HCT116 (cell line): ENCODE measurements at places on chromosomes 16 and 17. TPM values are rescaled to one million over a fixed set of nuclear protein-coding genes. Genes with fewer than 3 reads are reported as not detected.

DNA sequence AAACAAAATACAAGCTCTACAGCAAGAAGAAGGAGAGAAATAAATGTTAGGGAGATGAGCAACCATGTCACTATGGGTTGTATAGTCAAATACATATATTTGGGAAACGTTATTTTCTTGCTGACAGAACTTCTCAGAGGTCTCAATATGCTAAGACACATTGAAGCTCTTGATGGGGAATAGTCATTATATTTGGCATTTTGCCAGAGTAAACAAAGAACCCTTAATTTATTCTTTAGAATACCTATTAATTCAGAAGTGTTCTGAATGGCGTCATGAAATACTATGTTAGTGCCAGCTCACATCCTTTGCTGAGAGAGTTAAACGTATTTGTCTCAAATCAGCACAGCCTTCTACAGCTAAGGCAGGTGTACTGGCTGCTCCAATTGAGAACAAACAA lies 458.9 kb downstream of the CDH13 start:
- no peak for DNase-seq

DNA sequence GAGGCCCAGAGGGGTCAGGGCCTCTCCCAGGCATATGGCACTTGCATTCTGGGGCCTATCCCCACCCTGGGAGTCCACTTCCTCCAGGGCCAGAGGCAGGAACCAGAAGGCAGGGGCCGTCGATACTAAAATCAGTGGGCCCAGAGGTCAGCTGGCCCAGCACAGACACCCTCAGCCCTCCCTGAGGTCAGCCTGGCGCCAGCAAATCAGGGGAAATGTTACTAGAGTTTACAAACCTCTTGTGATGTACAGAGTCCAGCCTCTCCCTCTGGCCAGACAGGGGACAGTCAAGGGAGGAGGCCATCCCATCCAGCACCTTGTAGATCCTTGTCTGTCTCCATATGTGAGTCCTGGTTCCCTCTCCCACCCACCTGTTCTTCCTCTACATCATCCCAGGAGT lies 10.8 kb downstream of the CDH5 start:
- DNase-seq = no peak

GRCh38 chr17:50634224-50634914 lies at the start of gene ABCC3:
Gene ABCC3 (plus strand): TSS chr17:50634881. CDS start chr17:50634937, 56 bp downstream.
- no peak for DNase-seq

GRCh38 chr17:15490634-15491261 lies 23.3 kb upstream of the CDRT4 start:
- DNase-seq = peak; percentile 81

DNA sequence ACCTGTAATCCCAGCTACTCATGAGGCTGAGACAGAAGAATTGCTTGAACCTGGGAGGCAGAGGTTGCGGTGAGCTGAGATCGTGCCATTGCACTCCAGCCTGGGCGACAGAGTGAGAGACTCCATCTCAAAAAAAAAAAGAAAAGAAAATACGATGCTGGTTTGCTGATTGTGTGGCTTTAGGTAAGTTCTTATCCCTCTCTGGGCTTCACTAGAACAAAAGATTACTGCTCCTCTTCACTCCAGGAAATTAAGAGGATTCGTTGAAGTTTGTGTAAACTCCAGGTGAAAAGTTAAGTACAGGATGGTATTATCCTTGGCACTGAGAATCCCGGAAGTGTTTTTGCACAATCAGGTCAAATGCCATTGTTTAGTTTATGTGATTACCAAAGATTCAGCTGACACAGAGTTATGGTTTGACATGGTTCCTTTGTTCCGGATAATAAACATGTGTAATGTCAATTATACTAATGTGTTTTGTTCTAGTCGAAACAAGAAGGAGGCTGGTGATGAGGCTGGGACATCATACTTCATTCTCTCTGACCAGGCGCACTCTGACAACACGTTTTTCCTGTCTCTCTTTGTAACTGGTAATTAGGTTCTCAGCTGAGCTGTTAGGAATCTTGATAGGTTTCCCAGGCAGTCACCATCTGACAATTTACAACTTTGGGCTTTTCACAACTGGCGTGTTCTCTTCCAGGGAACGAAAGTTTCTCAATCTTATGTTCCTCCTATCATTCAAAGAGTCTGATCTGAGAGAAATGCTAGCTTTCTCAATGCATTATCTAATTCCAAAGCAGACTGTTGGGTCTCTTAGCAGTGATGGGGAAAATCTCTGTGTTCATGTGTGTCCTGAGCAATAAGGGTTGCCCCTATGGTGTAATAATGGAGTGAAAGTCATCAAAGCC lies 10.8 kb upstream of the TAOK1 start:
- no peak for DNase-seq

- DNase-seq = no peak
Measured at GRCh38 chr17:65365169-65365568, 196.3 kb downstream of the AXIN2 start.

Gene SPATA22
- total RNA-seq = not detected

DNA sequence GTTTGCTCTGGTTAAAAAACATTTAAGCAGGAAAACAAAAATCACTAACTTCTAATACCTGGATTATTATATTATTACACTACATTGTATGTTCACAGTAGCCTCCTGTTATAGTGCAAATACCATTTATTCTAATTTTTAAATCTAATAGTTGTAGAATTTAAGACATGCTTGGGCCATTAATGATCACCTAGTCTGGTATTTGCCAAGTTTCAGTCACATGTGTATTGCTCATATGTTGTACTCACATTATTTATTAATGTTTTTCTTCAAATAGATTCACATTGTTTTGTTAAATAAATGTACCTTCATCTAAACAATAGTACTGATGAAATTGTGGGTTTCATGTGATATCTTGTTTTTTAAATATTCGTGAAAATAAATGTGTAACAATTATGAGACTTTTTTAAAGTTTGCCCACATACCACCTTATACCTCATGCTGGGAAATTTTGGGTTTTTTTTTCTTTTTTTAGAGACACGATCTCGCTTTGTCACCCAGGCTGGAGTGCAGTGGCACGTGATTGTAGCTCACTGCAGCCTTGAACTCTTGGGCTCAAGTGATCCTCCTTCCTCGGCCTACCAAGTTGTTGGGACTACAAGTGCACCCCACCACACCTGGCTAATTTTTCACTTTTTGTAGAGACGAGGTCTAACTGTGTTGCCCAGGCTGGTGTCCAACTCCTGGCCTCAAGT lies 5.9 kb downstream of the ZNF771 start:
- DNase-seq = no peak

DNA sequence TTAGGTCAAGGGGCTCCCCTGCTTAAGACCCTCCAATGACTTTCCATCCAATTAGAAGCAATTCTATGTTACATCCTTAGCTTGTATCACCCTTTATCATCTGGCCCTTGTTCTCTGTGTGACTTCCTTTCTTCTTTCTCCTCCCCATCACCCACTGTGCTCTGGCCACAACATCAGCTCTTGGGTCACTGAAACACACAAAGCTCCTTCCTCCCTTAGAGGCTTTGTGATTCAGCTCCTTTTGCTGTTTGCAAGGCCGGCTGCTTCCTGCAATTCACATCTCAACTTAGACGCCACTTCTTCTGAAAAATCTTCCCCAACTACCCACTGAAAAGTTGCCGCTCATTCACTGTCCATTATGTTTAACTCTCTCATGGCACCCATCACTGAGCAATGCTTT lies 130.9 kb upstream of the CACNG3 start:
- DNase-seq = no peak

Gene MFSD6L
- total RNA-seq = not detected

Gene FOXK2
- 122 TPM for total RNA-seq

DNA sequence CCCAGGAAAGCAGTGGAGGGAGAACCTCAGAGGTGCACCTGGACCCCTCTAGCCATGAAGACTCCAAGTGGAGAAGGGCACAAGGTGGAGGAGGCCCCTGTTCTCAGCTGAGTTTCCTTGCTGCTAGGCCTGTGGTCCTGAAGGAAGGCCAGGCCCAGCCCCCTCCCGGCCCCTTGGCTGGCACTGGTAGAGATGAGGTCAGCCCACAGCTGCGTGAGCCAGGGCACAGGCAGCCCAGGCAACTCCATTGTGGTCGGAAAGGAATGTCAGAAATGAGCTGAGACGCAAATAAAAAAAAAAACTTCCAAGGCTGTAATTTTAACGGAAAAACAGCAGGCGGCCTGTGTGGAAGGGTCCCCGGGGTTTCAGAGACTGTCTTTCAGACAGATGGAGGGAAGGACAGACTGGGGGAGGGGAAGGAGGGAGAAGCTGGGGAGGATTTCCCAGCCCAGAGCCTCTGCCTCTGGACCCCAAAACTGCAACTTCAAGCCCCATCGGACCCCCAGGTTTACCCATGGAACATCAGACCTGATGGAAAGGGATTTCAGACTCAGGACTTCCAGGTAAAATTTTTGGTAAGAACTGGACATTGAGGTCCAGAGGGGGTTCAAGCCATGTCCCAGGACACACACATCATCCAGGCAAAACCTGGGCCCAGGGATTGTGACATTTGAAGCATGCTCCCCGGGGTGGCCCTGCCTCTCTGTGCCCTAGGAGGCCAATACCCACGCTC lies 25.6 kb upstream of the MRPS23 start:
- DNase-seq = peak; percentile 90

Gene POLDIP2
- total RNA-seq = 78.0 TPM

DNA sequence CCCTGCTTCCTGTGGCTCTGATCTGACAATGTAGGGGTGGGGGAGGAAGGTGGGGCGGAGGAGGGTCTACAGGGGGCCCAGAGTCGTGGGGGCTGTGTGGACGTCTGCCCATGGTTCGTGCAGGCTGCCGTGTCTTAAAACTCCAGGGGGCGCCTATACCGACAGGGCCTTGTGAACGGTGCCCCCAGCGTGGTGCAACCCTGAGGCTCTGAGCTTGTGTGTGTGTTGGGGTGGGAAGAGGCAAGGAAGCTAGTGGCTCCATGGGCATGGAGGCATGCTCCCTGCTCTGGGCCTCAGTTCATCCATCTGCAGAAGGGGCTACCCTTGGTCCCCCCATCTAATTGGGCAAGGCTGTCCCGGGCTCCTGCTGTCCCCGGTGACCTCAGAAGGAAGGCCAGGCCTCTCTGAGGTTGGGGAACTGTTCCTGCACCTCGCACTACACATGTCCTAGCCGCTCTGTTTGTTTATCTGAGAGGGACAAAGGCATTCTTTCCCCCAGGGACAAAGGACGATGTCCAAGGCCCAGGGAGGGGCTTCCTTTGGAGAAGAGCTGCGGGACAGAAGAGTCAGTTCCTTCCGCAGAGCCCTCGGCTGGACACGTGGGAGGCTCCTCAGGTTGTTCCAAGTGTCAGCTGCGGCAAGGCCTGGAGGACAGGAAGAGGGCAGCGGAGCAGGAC lies 13.5 kb downstream of the CA4 start:
- no peak for DNase-seq

GRCh38 chr16:77637940-77638339 lies 84.4 kb upstream of the NUDT7 start:
- no peak for DNase-seq

DNA sequence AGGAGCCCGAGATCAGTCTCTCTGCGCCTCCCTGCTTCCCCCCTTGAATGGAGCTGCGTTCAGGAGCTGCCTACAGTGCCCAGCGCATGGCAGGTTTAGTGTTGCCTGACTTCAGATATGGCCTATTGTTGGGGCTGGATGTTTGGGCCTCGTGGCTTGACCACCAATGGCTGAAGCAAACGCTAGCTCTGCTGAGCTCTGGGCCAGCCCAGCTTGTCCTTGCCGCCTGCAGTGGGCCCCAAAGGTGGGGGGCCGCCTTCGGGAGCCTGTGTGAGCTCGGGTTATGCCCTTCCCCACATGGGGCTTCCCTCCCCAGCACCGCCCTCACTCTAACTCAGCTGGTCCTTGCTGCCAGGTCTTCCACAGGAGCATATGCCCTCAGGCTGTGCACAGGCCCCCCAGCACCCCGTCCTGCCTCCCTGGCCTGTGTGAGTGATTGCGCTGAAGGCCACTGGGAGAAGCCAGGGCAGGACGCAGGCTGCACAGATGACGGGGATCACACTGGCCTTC lies 2.0 kb upstream of the METTL26 start:
- no peak for DNase-seq

Gene CACNG1
- not detected for total RNA-seq

Gene CACNG3
- total RNA-seq = not detected

DNA sequence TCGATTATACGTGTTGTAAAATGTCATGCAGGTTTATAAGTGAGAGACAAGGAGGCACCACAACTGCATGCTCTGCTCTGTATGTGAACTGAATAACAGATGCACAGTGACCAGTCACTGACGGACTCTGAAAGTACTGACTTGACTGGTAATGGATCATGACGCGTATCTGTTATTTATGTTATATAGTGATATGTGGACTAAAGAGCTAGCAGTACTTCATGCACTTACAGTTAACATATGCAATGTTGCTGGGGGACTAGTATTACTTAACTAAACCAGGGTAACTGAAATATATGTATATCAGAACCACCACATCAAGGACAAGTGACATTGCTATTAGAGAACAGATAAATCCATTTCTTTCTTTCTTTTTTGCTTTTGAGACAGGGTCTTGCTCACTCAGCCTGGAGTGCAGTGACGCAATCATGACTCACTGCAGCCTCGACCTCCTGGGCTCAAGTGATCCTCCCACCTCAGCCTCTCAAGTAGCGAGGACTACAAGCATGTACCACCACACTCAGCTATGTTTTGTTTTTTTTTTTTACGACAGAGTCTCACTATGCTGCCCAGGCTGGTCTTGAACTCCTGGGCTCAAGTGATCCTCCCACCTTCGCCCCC lies 17.2 kb downstream of the COIL start:
- DNase-seq = no peak

DNA sequence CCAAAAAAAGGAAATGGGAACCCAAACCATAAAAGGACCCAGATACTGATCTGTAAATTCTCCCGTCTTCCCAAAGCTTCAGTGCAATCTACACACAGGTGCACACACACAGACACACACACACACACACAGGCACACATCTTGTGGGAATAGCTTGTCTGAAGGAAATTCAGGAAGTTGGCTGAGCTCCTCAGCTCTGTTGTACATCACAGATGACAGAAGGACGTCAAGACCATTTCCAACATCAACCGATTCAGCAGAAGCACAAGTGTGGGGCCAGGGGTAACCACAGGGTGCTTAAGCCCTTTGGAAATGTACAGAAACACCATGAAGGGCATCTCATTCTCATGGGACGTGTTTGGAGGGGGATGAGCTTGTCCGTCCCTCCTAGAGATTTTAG lies 498.1 kb upstream of the PSMD7 start:
- no peak for DNase-seq
